Effector CD4-positive, alpha-beta T cell (primary cell): ENCODE measurements at places on chromosomes 1 and 21.

- DNase-seq = no peak
These were observed 162.2 kb downstream of the PLXNA2 start for GRCh38 chr1:208081972-208082371.

- DNase-seq = no peak
These were observed 45.9 kb upstream of the KIF26B start for GRCh38 chr1:245108909-245109308.

DNA sequence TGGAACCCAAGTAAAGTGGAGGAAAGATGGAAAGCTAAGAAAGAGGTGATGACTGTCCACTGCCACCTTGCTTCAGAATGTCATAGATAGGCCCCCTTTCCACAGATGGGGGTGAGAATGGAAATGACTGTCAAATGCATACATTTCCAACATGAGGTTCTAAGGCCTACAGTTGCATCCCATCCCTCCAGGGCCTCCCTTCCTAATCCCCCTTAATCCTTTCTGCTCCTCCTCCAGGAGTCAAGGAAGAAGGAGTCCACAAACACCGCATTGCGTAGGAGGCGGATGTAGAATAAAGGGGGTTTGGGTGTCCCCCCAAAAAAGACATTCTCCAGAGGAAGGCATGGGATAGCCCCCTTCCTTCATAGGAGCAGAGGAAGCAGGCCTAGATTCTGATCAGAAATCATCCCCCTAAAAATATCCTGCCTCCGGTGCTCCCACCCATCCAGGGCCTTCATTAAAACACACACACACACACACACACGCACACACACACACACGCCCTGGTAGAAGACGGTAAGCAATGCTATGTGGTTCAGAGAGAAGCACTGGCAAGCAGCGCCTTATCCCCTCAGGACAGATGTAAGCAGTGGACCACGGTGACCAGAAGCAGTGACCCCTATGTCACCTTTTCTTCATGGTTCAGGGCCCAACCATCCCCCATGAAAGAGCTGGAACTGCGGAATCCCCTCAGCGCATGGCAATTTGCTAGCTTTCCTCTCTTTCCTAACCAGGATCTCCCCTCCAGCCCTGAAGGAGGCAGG is 2.0 kb downstream of the SV2A start:
- no peak for DNase-seq

- DNase-seq = no peak
These were observed 538.8 kb downstream of the LRRIQ3 start for GRCh38 chr1:73659136-73659535.

- DNase-seq = no peak
These were observed 126.1 kb downstream of the MAP3K21 start for GRCh38 chr1:233453433-233454200.

DNA sequence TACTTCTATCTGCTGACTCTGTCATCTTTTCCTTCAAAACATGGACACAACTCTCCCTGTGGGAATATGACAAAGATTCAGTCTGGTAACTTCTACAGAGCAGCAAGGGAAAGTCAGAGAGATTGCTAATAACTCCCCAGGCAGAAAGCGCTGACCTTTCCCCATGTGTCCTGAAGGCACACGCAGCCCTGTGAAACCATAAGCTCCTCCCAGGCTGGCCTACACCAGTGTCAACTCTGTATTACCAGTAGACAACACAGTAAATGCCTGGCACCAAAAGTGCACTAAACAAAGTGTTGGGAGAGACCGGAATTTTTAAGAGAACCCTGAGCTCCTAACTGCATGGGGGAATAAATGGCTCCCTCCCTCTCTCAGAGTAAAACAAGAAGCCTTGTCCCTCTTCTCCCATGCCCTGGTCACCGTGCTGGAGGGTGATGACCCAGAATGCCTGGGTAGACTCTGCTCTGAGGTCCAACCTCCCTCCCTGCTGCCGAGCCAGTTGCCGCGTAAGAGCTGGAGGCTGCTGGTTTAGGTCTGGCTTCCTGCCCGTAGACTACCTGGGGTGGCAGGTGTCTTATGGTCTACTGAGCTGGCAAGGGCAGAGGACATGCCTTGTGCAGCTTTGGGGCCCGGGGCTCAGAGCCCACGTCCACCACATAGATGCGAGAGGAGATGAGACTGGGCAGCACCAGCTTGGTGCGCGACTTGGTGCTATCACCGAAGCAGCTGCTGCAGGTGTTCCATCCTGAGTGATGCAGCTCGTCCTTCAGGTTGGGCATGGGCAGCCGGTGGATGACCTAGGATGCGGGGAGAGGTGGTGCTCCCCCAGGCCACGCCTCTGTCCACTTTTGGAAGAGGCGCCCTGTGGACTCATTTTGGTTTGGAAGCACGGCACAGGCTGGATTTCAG is 3.9 kb downstream of the SELENBP1 start:
- no peak for DNase-seq

DNA sequence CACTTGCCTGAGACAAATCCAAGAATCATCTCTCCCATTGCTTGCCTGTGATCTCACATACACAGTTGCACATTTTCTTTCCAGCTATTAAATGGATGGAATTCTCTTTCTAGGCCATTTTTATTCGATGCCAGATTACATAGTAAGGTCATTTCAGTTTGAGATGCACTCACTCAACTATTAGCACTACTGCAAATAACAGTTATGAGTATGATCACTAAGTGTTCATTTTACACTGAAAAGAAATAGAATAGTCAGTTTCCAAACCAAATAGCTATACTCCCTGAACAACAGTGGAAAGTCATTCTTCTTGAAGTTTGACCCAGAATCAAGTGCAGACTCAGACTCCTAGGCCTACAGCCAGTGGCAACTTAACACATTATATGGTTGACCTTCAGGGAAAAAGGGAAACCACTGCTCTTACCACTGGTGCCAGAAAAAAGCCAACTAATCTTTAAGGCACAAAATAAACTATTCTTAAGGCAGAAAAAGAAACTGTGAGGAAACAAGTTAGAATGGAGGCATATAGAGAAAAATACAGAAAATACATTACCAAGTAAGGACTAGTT is 31.5 kb downstream of the WNT2B start:
- DNase-seq = no peak

- DNase-seq = peak; percentile 68
These were observed 9.8 kb downstream of the RAP1GAP start for GRCh38 chr1:21659099-21659923.

DNA sequence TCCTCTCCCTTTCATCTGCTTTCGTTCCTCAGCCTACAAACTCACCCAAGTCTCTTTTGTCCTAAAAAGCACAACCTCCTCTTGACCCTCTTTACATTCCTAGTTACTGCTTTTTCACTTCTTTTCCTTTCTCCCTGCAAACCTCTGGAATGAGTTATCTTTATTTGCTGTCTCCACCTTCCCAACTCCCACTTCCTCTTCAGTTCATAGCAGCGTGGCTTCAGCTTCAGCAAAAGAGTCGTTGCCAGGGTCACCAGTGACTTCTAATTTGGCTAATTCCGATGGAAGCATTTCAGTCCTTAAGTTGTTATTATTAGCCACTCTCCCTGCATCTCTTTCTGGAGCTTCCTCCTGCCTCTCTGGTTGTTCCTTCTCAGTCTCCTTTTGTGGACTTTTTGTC is 6.2 kb upstream of the TMEM54 start:
- DNase-seq = no peak

GRCh38 chr1:16367968-16368890 is 1.2 kb downstream of the SZRD1 start:
- DNase-seq = peak; percentile 5

GRCh38 chr1:15018767-15019166 is 134.8 kb upstream of the TMEM51 start:
- DNase-seq = no peak

DNA sequence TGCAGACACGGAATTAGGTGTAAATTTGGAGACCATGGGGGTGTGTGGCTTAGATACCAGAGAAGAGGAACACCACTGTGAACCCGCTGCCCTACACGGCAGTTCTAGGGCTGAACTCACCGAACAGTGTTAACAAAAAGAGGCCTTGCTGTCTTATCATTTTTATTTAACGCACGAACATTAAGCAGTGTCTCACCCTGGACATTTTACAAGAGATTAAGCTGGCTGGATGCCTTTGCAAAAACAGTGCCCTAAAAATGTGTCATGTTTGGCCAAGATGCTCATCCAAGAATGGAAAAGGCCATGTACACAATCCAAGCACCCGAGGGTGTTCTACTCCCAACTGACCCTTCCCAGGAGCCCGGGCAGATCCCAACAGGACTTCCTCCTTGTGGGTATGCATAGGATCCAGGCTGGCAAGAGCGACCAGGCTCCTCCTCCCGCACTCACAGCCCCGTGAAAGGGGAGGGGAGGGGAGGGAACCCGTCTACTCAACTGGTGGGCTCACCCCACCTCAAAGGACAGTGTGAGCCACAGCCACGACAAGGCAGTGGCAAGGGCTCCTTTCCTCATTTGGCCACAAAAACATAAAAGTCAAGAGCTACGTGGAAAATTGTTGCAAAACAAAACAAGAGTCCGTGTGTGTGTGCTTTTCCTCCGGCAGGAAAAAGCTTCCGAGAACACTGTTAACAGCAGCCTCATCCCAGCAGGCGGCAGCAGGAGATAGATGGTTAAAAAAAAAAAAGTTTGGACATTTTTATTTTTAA is 20.3 kb downstream of the C2CD2 start:
- no peak for DNase-seq

DNA sequence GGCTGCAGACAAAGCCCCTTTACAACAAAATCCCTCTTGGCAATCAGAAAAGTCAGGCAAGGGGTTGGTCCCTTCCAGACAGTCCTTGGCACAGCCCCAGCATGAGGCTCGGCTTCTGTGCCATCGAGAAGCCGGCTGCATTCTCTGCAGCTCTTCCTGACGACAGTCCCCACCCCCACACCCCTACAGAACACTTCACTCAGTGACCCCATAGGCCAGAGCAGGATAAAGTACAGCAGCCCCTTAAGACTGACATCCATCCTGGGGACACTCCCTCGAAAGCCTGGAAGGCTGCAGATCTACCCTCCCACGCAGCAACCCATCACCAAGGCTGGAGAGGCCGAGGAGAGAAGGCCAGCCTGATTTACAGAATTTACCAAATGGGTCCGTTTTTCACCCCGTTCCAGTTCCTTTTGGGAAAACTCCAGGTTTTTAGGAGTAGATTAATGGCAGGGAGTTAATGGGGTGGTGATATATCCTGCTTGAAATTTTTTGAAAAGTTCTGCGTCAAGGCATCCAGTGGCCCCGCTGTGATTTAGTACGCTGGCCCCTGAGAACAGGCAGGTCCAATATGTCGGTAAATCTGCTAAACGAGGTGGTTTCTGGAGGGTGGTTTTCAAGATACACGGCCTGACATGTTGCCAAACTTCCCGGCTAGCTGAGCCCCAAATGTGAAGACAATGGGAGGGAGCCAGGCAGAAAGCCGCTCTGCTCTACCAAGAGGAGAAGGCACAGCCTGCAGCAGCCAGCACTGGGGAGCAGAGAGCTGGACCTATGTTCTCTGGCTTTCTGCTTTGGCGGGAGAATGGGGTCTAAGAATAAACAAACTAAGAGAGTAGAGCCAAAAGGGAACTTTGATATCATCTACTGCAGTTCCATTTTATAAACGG is 81.7 kb downstream of the SSBP3 start:
- DNase-seq = no peak

DNA sequence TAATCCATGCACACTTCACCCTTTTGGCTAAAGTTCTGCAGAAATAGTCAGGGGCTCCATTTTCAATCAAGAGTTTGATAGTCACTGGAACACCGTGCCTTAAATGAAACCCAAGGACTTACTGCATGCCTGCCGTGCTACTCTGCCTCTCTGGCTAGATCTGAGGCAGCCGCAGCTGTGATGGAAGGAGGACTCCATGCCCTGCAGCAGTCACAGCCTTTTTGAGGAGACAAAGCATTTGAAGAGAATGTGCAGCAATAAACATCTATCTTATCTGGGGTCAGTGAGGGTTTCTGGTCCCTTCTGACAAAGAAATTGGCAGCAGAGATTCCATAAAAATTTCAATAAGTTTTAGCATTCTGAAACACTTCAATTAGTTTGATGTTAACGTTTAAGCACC is 78.0 kb downstream of the BCAR3 start:
- no peak for DNase-seq

GRCh38 chr1:57116871-57117270 is 151.1 kb upstream of the C8B start:
- no peak for DNase-seq

DNA sequence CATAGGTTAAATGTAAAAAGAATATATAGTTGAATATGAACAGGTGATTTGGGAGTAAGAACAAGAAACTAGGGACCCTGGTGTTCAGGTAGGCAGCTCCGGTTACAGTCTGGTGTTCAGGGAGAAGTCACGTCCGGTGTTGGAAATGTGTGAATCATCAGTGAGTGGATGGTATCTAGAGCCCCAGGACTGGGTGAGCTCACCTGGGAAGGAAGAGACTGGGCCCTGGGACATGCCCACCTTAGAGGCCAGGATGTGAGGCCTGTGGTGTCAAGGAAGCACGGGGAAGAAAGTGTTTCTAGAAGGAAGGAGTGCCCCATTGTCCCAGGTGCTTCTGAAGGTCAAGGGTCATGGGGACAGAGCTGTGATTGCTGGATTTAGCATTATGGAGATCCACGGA is 1.5 kb upstream of the GJB3 start:
- no peak for DNase-seq

DNA sequence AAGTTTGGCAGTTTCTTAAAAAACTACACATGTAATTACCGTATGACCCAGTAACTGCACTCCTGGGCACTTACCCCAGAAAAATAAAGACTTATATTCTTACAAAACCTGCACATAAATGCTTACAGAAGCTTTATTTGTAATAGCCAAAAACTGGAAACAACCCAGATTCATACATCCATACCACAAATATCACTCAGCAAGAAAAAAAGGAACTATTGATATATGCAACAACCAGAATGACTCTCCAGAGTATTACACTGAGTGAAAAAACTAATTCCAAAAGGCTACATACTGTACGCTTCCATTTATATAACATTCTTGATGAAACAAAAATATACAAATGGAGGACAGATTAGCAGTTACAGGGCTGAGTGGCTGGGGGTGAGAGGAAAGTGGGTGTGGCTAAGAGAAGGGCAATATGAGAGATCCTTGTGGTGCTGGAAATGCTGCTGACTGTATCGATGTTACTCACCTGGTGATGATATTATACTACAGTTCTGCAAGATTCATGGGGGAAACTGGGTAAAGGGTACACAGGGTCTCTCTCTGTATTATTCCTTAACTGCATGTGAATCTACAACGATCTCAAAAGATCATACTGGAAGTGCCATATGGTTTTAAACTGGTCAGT is 96.0 kb upstream of the GNG4 start:
- DNase-seq = no peak

- DNase-seq = peak; percentile 41
These were observed 6.7 kb upstream of the HUNK start for GRCh38 chr21:31866077-31866511.
